ENCODE measurements at places on chromosomes 13 and 19.
A peak's percentile ranks its signal among the peaks of the same experiment; 100 is the strongest.

DNA sequence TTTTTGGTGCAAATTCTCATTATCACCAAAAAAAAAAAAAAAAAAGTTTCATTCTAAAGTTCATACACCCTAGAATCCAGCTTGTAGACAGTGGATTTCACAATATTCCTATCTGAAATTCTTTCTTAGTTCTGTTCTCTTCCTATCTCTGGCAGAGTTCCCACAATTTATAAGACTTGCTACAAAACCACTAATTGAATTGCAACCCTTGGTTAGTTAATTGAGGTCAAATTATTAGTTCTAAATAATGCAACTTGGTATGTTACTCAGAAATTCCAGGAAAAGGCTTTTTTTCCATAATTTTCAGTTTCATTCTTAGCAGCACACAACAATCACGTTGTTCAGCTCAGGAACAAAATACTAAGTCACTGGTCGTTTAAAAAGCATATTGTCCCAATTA is 58.5 kb downstream of the SPATA13 start:
- no peak for DNase-seq

- no peak for DNase-seq
These were observed 964 bp downstream of the KHSRP start for GRCh38 chr19:6423499-6424194.

DNA sequence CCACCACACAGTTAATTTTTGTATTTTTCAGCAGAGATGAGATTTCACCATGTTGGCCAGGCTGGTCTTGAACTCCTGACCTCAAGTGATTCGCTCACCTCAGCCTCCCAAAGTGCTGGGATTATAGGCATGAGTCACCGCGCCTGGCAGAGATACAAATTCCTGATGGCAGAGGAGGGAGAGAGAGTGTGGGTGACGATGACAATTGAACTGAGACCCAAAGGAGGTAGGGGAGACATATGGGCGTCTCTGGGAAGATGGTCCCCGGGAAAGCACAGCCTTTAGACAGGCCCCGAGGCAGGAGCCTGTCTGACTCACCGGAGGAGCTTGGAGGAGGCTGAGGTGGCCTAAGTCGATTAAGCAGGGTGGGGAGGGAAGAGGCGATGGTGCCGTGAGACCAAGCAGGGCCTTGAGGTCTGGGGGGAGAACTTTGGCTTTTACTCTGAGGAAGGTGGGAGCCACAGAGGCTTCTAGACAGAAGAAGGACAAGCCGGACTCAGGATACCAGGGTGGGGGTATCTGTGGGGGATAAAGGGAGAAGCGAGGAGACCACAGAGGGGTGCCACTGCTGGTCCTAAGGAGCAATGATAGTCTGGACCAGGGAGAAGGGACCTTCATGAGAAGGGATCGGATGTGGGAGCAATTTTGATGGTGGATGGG is 38.2 kb downstream of the ARRDC2 start:
- DNase-seq = no peak

DNA sequence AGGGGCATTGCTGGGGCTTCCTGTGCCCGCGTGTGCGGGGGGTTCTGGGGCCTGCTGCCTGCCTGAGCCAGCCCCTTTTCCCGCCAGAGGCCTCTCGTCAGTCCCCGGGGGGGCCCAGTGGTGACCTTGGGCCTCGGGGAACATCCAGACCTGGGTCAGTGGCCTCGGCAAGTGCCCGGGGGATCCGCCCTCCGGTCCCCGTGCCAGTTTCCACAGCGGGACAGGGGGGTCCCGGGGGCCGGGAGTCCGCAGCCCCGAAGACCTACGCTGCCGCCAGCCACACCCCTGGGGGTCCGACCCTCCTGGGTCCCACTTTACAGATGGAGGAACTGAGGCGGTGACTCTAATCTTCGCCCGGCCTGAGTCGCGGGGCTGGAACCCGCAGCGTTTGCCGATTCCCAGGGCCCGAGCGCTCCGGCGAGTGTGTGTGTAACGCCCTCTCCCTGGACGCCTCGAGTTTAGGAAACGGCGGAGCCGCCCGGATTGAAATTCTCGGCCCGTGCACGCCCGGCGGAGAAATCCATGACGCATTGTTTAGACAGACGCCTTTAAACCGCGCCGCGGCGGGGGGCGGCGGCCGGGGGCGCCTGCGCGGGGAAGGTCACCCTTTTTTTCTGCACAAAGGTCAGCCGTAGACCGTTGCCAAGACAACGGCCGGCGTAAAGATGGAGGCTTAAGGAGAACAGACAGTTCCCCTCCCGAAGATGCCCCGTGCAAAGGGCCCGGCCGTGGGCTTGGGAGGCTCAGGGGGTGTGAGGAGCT is 39.3 kb downstream of the EFNA2 start:
- peak; percentile 40 for DNase-seq

DNA sequence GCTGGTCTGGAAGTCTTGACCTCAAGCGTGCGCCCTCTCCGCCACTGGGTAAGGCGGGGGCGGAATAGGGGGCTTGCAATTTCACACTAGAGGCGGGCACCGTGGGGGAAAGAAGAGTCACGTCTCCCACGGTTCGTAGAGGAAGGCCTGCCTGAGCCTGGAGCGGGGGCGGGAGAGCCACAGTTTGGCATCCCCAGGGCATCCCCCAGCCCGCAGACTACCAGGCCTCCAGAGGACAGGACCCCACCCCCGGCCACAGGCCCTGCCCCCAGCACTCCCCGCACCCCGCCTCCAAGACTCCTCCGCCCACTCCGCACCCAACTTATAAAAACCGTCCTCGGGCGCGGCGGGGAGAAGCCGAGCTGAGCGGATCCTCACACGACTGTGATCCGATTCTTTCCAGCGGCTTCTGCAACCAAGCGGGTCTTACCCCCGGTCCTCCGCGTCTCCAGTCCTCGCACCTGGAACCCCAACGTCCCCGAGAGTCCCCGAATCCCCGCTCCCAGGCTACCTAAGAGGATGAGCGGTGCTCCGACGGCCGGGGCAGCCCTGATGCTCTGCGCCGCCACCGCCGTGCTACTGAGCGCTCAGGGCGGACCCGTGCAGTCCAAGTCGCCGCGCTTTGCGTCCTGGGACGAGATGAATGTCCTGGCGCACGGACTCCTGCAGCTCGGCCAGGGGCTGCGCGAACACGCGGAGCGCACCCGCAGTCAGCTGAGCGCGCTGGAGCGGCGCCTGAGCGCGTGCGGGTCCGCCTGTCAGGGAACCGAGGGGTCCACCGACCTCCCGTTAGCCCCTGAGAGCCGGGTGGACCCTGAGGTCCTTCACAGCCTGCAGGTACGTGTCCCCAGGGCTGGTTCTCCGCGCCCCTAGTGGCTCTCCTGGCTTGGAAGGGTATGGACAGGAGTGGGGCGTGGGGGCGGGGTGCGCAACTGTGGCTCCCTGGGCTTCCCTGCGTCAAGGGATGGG is at the start of gene ANGPTL4:
Gene ANGPTL4, plus strand, starts transcription at position 353 of the 969 bp plus-strand sequence. Its CDS starts 167 bp downstream, at position 520.
- peak; percentile 24 for DNase-seq

DNA sequence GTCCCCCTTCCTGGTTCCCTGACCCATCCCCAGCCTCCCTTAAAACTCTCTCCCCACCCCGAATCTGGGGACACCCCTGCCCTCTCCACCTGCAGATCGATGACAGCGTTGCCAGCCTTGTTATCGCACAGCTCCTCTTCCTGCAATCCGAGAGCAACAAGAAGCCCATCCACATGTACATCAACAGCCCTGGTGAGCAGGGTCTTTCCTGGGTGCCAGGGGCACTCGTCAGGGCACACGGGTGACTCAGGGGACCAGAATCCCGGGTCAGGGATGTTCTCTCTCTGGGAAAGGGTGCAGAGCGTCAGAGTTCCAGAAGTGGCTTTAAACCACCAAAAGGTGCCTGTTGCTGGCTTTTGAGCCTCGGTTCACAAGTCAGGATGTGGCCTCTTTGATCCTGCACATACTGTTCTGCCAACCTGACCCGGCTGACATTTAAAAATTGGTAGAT is 1.0 kb downstream of the CLPP start:
- peak; percentile 24 for DNase-seq

DNA sequence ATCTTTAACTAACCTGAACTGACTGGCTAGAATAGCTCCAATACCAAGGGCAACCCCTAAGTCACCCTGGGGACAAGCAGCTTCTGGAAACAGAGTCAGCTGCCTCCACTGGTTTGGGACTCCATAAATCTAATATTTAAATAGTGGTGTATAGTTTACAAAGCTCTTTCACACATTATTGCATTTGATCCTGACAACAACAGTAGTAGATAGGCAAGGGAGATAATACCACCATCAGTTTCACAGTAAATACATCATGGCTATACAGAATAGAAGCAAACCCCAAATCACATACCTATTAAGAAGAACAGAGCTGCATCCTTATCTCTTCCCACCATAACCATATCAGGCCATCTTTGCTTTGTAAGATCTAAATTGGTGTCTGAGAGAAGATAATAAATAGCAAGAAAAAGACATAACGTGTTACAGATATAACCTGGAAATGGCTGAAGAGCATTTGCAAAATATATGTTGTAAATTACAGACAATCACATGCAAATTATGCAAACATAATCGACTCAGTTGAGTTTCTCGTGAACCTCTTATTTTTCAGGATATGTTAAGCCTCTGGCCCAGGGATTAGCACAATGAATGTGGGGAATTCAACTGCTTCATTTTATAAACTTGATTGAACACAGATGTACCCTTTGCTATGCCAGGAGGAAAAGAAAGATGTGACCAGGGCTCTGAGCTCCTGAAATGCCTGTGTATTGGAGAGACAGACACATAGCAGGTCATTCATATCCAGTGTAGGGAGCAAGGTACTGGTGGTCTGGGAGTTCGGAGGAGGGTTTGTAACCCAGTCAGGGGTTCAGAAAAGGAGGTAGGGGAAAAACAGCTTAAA is 142.5 kb downstream of the SLC7A1 start:
- DNase-seq = no peak

- no peak for DNase-seq
These were observed 1132.7 kb downstream of the SLITRK1 start for GRCh38 chr13:82749551-82749950.

DNA sequence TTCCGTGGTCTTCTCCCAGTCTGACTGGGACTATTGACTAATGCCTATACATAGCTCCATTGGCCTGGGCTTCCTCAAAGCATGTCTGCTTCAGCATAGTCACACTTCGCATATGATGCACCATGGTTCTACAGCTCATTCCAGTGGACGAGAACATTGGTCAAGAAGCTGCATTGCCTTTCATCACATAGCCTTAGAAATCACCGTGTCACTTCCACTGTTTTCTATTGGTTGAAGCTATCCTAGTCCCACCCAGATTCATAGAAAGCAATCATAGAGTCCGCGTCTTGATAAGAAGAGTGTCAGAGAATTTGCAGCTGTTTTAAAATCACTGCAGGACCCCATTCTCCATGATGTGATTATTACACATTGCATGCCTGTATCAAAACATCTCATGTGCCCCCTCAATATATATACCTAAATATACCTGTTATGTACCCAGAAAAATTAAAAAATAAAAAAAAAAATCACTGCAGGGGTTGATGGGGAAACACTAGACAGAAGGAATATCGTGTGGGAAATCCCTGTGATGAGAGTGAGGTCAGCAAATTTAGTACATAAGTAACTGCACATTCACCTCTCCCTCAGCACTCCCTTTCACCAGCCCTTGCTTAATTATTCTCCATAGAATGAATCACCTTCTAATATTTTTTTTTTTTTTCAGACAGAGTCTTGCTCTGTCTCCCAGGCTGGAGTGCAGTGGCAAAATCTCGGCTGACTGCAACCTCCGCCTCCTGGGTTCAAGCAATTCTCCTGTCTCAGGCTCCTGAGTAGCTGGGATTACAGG is 2.2 kb upstream of the ARHGAP33 start:
- no peak for DNase-seq

GRCh38 chr13:88071371-88071770 is 400.2 kb downstream of the SLITRK5 start:
- DNase-seq = no peak

- no peak for DNase-seq
These were observed 73.3 kb upstream of the FNDC3A start for GRCh38 chr13:48902368-48902767.

DNA sequence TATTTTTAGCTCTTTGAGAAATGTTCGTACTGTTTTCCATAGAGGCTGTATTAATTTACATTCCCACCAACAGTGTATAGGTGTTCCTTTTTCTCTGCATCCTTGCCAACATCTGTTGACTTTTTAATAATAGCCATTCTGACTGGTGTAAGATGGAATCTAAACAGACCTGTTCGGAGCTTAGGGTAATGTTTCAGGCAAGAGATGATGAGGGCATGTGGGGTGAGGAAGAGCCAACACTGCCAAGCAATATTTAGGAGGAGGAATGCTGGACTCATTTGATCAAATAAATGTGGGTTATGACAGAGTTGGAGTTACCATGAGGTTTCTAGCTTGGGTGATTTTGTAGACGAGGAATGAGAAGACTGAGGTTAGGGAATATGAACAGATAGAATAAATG is 382.9 kb downstream of the KLF12 start:
- DNase-seq = no peak

DNA sequence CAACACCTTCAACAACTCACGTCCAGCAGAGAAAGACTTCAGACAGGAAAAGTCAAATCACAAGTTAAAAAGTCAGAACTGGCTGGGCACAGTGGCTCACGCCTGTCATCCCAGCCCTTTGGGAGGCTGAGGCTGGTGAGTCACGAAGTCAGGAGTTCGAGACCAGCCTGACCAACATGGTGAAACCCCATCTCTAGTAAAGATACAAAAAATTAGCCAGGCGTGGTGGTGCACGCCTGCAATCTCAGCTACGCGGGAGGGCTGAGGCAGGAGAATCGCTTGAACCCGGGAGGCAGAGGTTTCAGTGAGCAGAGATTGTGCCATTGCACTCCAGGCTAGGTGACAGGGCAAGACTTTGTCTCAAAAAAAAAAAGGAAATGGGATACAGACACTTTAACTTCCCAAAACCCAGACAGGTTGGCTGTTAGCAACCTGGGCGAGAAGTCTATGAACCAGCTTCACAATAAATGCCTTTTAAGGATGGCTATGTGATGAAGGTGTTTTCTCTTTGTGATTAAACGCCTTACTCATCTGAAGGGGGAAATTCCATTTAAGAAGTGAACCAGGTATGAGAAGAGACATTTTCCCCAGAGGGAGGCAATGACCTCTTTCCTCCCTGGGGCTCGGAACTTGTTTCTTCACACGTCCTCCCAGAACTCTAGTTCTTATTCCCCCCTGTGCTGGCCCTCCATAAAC is 80.4 kb downstream of the INSR start:
- no peak for DNase-seq

DNA sequence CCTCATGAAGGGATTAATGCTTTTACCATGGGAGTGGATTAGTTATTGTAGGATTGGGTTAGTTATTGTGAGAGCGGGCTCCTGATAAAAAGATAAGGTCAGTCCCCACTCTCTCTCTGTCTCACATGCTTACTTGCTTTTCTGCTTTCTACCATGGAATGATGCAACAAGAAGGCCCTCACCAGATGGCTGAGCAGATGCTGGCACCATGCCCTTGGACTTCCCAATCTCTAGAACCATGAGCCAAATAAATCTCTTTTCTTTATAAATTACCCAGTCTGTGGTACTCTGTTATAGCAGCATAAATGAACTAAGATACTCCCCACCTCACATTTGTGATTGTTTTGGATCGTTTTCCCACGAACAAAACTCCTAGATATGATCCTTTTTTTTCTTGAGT is 353.8 kb downstream of the DNAJC15 start:
- DNase-seq = no peak

- DNase-seq = no peak
These were observed 713.7 kb downstream of the SLITRK1 start for GRCh38 chr13:83168590-83168989.

- no peak for DNase-seq
These were observed 606 bp downstream of the PRDX2 start for GRCh38 chr19:12800923-12801465.

- no peak for DNase-seq
These were observed 277.6 kb downstream of the SLITRK6 start for GRCh38 chr13:85521657-85522056.

- no peak for DNase-seq
These were observed 185.9 kb downstream of the LHFPL6 start for GRCh38 chr13:39417131-39417530.

Measured in CD4-positive, alpha-beta T cell treated with Interferon gamma for 1 hour (primary cell).